Activated CD8-positive, alpha-beta memory T cell treated with anti-CD3 and anti-CD28 coated beads for 36 hours (primary cell): ENCODE measurements at places on chromosomes 11 and 22. TPM values are rescaled to one million over a fixed set of nuclear protein-coding genes. Genes with fewer than 3 reads are reported as not detected.

ZP1 gene
- not detected for total RNA-seq

BIRC2 gene
- 33.7 TPM for total RNA-seq

MTFP1 gene
- total RNA-seq, result 126 TPM

GRIA4 gene
- total RNA-seq, result not detected

RFPL1 gene
- not detected for total RNA-seq

GAL3ST3 gene
- total RNA-seq, result 0.17 TPM

P2RY2 gene
- not detected for total RNA-seq

RNF26 gene
- total RNA-seq, result 32.8 TPM

HBD gene
- total RNA-seq, result not detected

GSTT2B gene
- total RNA-seq, result not detected
